ENCODE measurements at places on chromosomes 2 and 18.

DNA sequence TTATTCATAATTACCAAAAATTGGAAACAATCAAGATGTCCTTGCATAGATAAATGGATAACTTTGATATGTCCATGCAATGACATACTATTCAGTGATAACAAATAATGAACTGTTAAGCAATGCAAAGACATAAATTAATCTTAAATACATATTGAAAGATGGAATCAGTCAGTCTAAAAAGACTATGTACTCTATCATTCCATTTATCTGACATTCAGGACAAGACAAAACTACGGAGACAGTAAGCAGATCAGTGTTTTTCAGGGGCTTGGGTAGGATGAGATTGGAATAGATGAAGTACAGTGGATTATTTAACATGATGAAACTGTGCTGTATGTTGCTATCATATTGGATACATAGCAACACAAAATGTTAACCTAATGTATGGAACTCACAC, 21.3 kb upstream of the ZNF804A start:
- DNase-seq = no peak

DNA sequence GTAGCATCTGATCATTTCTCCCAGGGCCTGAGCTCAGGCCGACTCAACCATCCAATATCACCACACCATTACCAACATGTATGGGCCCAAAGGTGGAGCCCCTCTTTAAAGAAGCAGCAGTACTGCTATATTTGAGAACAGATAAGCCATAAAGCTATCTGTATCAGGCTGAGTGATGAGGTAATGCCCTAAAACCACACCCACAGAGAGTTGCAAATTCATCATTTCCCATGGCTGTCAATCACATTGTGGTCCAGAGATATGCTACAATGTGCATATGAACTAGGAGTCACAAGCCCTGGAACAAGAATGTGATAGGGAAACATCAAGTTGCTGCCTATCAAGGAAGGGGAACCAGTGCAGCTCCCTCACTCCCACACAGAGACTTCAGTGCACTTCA, 52.6 kb upstream of the GALNT13 start:
- no peak for DNase-seq

- DNase-seq = no peak
Observed at GRCh38 chr2:236745420-236746210, 176.0 kb downstream of the ACKR3 start.

GRCh38 chr2:226431288-226431948, 368.2 kb downstream of the IRS1 start:
- no peak for DNase-seq

DNA sequence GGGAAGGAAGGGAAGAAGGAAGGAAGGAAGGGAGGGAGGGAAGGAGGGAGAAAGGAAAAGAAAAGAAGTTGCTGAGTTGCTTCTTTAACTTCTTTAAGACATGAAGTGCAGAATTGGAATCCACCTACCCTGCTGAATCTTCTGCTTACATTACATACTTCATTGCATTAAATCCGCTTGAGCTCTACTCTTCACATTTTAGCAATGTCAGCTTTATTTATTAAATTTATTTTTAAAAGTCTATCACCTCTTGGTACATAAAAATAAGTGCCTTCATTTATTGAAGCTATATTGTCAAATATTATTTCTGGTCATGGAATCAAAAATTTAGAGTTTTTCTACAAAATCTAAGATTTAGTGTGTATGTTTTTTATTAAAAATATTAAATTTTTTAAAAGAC, 284.6 kb downstream of the CCDC102B start:
- DNase-seq = no peak

DNA sequence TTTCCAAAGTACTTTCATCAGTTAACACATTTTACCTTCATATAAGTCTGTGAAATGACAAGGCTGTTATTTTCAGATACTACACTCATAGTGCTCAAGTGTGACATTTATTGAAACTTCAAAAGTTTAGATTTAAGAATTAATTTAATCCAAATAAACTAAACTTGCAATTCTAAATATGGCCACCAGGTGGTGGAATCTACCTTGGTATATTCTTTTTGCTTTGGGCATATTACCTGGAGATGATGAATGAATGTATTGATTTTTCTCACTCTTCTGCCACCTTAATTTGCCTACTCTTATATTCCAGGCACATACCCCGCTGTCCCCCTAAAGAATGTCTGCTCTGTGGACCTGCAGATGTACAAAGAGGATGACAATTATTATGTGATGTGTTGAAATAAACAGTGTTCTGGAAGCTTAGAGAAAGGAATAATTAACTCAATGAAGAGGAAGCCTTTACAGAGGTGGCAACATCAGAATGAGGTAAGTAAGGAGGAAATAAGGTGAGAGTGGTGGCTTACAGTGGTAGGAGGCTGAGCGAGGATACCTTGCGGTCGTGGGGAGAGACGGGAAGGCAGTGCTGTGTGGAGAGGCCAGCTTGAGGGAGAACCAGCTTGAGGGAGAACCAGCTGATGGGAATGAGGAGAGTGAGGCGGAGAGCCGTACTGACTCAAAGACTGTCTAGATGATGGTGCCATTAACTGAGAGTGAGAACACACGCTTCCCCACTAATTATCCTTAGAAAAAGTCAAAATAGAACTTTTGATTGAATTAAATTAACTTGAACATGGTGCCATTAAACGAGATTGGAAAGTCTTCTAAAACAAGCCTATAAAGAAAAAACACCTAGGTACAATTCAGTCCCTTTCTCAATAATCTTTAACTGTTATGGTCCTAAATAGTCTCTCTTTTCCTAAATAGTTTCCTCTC, 179.5 kb downstream of the CELF4 start:
- no peak for DNase-seq

- no peak for DNase-seq
Observed at GRCh38 chr2:233412405-233412804, 58.1 kb downstream of the DGKD start.

- DNase-seq = no peak
Observed at GRCh38 chr2:38658613-38659012, 7.3 kb upstream of the GALM start.

DNA sequence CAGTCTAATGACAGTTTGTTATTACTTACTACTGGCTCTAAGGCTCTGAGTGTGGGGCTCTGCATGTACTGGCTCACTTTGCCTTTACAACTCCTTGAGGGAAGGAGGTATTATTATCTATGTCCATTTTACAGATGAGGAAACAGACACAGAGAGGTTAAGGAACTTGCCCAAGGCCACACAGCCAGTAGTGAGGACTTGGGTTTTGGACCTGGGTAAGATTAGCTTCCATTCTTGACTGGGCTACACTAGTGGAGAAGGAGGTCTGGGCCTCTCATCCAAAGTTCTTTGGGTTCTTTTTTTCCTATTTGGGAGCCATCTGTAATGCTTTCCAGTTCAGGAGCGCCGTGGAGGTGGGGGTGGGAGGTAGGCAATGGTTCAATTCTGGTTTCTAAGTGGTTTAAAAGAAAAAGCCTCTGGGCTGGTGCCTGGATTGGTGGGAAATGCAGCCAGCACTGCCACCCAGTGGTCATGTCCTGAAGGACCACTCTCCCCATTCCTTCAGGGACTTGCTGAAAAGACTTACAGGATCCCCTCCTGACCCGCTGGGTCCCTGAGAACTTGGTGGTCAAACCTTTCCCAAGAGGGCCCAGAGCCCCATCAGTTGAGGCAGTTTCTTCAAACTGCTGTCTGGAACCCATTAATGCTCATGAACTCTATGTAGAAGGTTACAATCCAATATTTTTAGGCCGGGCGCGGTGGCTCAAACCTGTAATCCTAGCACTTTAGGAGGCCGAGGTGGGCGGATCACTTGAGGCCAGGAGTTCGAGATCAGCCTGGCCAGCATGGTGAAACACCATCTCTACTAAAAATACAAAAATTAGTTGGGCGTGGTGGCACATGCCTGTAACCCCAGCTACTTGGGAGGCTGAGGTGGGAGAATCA, 38.6 kb upstream of the NOTO start:
- peak; percentile 75 for DNase-seq

DNA sequence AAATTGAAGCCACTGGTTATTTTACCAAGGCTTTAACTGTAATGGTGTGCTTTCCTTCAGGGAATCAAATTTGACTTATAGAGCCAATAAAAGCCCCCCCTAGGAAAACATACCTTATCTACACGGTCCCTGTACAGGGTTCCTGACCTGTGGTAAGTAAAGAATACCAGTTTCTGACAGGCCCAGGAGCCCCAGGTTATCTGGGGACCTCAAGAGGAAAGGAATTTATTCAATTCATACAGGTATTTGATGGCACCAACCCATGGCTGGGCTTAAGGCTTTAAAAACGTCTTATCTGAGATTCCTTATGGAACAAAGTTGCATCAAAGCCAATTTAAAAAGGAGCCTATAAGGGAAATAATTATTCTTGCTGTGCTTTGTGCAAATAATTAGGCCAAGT, 7.0 kb upstream of the RPIA start:
- no peak for DNase-seq

DNA sequence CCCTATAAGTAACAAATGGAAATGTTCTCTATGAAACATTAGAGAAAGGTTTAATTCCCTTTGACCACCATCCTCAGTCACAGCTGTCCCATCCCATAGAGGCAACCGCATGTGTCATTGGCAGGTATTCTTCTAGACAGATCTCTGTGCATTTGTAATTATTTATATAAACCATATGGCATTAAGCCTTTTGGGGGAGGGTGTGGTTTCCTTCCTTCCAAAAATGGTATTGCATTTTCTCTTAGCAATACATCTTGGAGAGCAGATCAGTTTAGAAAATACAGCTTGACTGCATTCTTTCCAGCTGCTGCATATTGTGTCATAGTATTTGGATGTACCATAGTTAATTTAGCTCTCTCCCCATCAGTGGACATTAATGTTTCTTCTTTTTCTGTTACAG, 57.7 kb downstream of the LCLAT1 start:
- no peak for DNase-seq

GRCh38 chr18:13710414-13710831, 15.9 kb downstream of the FAM210A start:
- DNase-seq = no peak

DNA sequence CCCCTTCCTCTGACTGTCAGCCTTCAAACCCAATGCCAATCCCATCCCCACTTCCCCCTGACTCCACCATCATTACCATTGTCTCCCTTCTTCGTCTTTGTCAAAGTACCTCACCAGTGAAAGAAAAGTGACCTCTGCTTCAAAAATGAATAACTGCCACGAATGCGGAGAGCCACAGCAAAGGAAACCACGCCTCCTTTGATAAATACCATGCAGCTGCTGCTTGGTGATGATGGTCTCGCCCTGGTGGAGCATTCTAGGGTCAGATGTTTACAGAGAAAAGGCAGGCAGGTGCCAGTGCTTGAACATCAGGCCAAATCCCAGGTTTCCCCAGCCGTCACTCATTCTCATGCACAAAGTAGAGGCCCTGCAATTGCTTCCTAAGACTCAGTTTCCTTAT, 162.2 kb downstream of the BCL11A start:
- DNase-seq = no peak

- no peak for DNase-seq
Observed at GRCh38 chr18:48066225-48066652, 135.8 kb upstream of the SMAD2 start.

- no peak for DNase-seq
Observed at GRCh38 chr2:68717305-68717661, 17.3 kb upstream of the ARHGAP25 start.

DNA sequence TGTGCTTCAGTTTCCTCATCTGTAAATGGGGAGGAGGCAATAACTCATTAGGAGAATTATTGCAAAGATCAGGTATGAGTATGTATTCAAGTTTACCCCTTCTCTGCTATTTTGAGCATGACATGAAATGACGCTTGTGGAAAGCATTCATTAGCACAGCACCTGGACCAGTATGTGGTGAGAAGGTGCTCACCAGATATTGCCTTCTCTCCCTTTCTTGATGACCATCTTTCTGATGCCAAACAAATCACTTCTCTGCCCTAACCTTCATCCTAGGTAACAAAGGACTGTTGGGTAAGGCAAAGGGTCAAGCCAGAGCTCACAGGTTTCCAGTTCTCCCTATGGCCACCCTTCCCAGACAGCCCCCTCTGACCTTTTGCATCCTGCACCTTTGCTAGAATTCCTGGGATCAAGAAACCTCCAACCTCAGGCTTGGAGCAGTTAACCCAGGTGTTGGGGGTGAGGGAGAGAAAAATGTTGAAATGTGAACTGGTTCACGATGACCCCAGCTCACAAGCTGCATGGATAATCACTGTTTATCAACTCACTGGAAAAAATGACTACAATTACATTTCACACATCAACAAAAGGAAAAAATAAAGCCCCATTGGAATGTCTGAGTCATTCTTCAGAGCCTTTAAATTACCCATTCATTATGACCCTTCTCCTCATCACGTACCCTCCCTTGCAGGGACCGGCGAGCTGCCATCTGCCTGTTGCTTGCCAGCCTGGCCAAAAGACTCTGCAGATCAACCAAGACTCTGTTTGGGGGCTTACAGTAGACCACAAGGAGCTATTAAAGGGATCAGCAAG, 41.6 kb downstream of the LBH start:
- DNase-seq = no peak

- DNase-seq = no peak
Observed at GRCh38 chr2:23486684-23487075, 101.7 kb downstream of the KLHL29 start.

GRCh38 chr2:28068088-28068487, 177.6 kb downstream of the BABAM2 start:
- DNase-seq = no peak

GRCh38 chr2:211333377-211333776, 777.0 kb downstream of the CPS1 start:
- DNase-seq = no peak

- DNase-seq = no peak
Observed at GRCh38 chr2:238774071-238774470, 73.8 kb upstream of the TWIST2 start.

GRCh38 chr2:38224821-38225437, 149.0 kb upstream of the CYP1B1 start:
- no peak for DNase-seq

GRCh38 chr2:174350593-174351181, 15.9 kb downstream of the SP9 start:
- no peak for DNase-seq

DNA sequence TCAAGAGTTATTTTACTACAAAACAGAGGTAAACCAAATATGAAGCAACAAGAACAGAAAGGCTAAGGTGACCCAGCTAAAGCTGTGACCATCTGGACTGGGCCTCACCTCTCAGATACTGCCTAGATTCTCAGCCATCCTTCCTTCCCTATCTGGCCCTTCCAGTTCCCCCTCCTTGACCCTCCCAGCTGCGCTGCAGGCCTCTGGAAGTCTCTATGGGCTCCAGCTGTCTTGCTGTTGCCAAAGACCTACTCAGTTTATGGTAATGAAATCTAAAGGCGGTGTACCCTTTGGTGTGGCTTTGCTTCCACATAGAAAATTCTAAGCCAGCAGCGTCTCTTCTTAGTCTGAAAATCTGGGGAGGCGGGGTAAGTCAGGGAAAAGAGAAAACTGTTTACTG, 55.7 kb downstream of the ARHGEF33 start:
- peak; percentile 26 for DNase-seq

GRCh38 chr2:2324565-2325101, 6.4 kb downstream of the MYT1L start:
- DNase-seq = no peak

GRCh38 chr18:10089881-10090280, 176.1 kb downstream of the VAPA start:
- DNase-seq = no peak

Data from right hindlimb (tissue), 1 donor.